ENCODE measurements at places on chromosomes 6 and 20. TPM values are rescaled to one million over a fixed set of nuclear protein-coding genes. Genes with fewer than 3 reads are reported as not detected.

ZFAND3 gene
- total RNA-seq, result 58.5 TPM

PRND gene
- total RNA-seq, result not detected

WFDC12 gene
- not detected for total RNA-seq

PRL gene
- total RNA-seq, result not detected

SSTR4 gene
- total RNA-seq, result not detected

THBD gene
- 23.8 TPM for total RNA-seq

GPX5 gene
- total RNA-seq, result not detected

Data from A549 treated with CpdA at 1 μM for 4 hours (cell line).